Kasumi-1 (cell line): ENCODE measurements at places on chromosomes 11 and 22.
A peak's percentile ranks its signal among the peaks of the same experiment; 100 is the strongest.

GRCh38 chr11:75347781-75348566 is 3.5 kb downstream of the ARRB1 start:
- DNase-seq: peak; percentile 41

- DNase-seq: no peak
Observed at GRCh38 chr11:64970731-64971151, 1.2 kb downstream of the MAJIN start.

GRCh38 chr11:60706931-60707330 is 7.5 kb downstream of the MS4A8 start:
- DNase-seq: no peak

DNA sequence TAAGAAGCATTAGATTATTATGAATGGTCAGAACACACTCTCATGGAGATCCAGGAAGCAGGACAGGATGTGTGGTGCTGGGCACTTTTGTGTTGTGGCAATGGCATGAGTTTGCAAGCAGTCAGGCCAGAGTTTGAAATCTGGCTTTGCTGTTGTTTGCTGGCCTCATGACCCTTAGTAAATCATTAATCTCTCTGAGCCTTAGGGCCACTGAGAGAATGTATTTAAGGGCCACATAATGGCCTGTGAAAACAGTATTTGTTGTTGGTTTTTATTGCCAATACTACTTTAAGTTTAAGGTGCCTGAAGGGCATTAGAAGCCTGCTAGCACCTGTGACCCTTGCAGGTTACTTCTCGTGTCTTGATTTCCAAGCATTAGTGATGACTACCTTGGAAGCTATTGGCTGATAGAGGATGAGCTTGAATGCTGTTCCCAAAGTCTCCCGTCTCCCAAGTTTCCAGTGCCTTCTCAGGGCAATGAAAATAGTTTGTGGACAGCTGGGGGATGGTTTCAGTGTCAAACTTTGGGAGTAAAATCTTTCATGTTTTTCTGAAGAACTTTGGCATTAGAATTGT is 24.6 kb downstream of the STIM1 start:
- no peak for DNase-seq

DNA sequence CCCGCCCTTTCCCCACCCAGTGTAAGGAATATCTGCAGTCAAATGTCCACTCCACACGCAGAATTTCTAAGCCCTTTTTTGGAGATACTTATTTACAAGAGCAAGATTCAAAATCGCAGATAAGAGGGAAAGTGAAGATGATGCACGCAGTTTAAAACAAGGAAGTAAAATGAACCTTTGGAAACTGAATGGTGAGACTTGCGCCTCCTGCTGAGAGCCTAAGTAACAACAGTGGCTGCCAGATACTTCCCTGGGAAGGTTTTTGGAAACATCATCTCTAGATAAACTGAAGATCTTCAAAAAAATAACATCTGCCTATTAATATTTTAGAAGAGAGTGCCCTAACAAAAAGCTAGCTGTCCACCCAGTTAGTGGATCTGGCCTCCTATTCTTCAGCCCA is 963.1 kb upstream of the FAT3 start:
- no peak for DNase-seq

DNA sequence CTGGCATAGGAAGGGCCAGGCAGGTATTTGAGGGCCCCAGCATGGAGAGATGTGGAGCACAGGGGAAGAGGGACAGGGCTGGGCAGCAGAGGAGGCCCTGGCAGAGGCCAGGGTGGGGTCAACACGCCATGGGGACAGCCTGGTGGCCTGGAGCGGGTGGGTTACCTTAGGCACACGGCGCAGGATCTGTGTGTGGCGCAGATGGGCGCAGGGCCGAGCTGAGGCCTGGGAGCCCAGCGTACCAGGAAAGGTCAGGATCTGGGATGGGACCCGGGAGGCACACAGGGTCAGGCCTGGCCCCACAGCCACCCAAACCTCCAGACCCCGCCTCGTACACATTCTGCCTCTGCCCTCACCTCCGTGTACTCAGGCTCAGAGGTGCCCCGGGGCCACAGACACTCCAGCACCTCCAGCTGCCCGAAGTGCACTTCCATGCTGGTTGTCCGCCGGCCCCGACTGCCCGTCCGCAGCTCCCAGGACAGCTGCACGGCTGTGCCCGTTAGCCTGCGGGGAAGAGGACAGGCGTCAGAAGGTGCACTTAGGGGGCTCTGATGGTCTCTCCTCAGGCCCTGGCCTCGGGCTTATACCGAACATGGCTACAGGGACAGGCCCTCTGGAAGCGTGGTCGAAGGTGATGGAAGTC is 6.4 kb downstream of the ATG2A start:
- no peak for DNase-seq
